ENCODE measurements at places on chromosomes 13 and 19.

DNA sequence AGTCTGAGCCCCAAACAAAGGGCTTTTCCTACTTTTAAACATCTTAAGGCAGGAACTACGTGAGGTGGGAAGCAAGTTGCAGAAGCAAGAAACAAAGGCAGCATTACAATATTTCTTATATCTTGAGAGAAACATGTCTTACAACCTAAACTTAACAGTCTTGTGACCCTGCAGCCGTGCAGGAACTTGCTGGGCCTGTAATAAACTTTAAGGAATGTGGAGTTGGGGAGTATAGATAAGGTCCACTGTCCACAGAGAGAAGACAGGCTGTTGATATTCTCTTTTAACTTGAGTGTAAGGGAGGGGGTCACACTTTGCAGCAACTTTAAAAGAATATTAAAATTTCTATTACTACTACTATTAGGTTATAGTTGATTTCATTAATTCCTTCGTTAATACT is 214.6 kb upstream of the HTR2A start:
- no peak for DNase-seq

DNA sequence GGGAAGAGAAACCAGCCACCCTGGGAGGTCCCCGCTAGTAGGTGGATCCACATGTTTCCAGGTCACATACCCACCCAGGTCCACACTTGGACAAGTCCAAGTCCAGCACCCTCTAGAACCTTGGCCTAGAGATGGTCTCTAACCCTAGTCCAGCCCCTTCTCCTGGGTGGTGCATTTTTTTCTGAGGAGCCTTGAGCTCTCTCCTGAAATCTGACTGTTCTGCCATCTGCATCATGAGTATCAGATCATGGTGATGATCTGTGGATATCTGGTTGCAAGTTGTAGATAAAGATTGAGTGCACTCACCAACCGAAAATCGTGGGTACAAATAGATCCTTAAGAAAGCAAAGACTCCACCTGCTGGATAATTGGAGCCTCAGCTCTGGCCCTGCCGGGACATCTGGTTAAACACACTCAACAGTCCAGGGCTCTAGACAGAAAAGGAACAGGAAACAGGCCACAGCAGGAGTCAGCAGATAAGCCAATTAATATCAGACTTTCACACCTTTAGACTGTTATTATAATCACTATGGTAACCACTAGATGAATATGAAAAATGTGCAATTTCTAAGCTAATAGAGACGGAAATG is 41.1 kb downstream of the GPR12 start:
- no peak for DNase-seq

- DNase-seq, result no peak
Measured at GRCh38 chr19:47229676-47230053, 1.3 kb downstream of the BBC3 start.

GRCh38 chr19:2683430-2684003 is 19.0 kb downstream of the GNG7 start:
- DNase-seq, result no peak

DNA sequence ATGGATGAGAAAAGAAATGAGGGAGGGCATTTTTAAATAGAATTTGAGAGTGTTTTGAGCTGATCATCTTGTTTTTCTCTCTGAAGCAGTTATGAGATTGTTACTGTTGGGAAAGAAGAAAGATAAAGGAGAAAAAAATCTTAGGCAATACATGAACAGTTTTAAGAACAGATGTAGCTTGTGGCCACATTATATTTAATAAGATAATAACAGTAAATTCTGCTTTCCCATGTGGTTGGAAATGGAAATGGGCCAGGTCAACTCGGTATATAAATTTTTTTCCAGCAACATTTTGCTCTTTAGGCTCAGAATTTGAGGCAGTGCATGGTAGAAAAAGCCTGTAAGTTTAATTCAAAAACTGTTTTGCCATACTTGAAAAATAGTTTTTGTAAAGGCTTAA is 118.7 kb downstream of the POSTN start:
- DNase-seq, result no peak

DNA sequence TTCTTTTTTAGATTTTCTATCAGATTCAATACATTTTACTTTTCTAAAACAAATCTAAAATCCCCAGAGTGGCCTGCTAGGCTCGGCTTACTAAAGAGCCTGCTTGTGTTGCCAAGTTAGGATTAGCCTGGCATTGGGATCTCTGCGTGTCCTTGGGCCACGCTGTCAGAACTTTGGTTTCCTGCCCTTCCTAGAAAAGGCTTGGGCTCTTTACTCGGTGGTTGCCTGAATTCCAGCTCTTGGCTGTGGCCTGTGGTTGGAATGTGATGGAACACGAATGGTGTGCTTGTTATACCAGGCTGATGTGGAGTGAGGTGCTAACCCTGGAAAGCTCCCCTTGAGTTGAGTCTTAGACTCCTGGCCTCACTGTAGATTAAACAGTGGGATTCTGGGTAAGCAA is 8.5 kb downstream of the SPATA13 start:
- DNase-seq, result no peak

GRCh38 chr13:48580896-48581295 is 48.0 kb upstream of the RCBTB2 start:
- no peak for DNase-seq
